ENCODE measurements at places on chromosomes 1 and 21. TPM values are rescaled to one million over a fixed set of nuclear protein-coding genes. Genes with fewer than 3 reads are reported as not detected.

RGS13 gene
- not detected for total RNA-seq

GOLT1A gene
- 19.4 TPM for total RNA-seq

MRPS21 gene
- 77.5 TPM for total RNA-seq

NUCKS1 gene
- 194 TPM for total RNA-seq

CYP4X1 gene
- 0.07 TPM for total RNA-seq

ITGB2 gene
- total RNA-seq, result 1.6 TPM

PTPN22 gene
- total RNA-seq, result not detected

ERO1B gene
- total RNA-seq, result 0.86 TPM

MYBPHL gene
- 5.7 TPM for total RNA-seq

SPATA21 gene
- 0.80 TPM for total RNA-seq

APOBEC4 gene
- not detected for total RNA-seq

SLAMF6 gene
- not detected for total RNA-seq

CHIT1 gene
- total RNA-seq, result not detected

MSH4 gene
- 0.09 TPM for total RNA-seq

DIRAS3 gene
- total RNA-seq, result not detected

OR2T11 gene
- total RNA-seq, result not detected

RPTN gene
- not detected for total RNA-seq

HAO2 gene
- total RNA-seq, result not detected

ZSWIM5 gene
- 11.0 TPM for total RNA-seq

UTS2 gene
- total RNA-seq, result not detected

LAMC2 gene
- total RNA-seq, result not detected

DDI2 gene
- 25.7 TPM for total RNA-seq

AK5 gene
- not detected for total RNA-seq

IL19 gene
- not detected for total RNA-seq

SYDE2 gene
- total RNA-seq, result 5.3 TPM

SMIM1 gene
- total RNA-seq, result 55.8 TPM

LCE3D gene
- not detected for total RNA-seq

FAM20B gene
- 34.3 TPM for total RNA-seq

PROK1 gene
- not detected for total RNA-seq

C1orf141 gene
- total RNA-seq, result not detected

HMGCS2 gene
- 1.5 TPM for total RNA-seq

FABP3 gene
- 0.24 TPM for total RNA-seq

CELA3B gene
- not detected for total RNA-seq

ARHGEF2 gene
- 16.1 TPM for total RNA-seq

RNF186 gene
- not detected for total RNA-seq

TTC24 gene
- total RNA-seq, result 0.15 TPM

HES3 gene
- total RNA-seq, result not detected

A3GALT2 gene
- not detected for total RNA-seq

ZNHIT6 gene
- total RNA-seq, result 15.2 TPM

LINGO4 gene
- total RNA-seq, result not detected

ATP1A4 gene
- total RNA-seq, result not detected

FCAMR gene
- total RNA-seq, result not detected

SELL gene
- 0.32 TPM for total RNA-seq

LCE1A gene
- total RNA-seq, result not detected

BLACAT1 gene
- total RNA-seq, result 1.2 TPM

CD1E gene
- total RNA-seq, result not detected

GNAT2 gene
- 0.20 TPM for total RNA-seq

FAM177B gene
- total RNA-seq, result not detected

DENND2C gene
- 0.25 TPM for total RNA-seq

ADORA1 gene
- total RNA-seq, result 0.11 TPM

MYBPH gene
- total RNA-seq, result not detected

TDRD5 gene
- not detected for total RNA-seq
